ENCODE measurements at places on chromosomes 6 and 20.

DNA sequence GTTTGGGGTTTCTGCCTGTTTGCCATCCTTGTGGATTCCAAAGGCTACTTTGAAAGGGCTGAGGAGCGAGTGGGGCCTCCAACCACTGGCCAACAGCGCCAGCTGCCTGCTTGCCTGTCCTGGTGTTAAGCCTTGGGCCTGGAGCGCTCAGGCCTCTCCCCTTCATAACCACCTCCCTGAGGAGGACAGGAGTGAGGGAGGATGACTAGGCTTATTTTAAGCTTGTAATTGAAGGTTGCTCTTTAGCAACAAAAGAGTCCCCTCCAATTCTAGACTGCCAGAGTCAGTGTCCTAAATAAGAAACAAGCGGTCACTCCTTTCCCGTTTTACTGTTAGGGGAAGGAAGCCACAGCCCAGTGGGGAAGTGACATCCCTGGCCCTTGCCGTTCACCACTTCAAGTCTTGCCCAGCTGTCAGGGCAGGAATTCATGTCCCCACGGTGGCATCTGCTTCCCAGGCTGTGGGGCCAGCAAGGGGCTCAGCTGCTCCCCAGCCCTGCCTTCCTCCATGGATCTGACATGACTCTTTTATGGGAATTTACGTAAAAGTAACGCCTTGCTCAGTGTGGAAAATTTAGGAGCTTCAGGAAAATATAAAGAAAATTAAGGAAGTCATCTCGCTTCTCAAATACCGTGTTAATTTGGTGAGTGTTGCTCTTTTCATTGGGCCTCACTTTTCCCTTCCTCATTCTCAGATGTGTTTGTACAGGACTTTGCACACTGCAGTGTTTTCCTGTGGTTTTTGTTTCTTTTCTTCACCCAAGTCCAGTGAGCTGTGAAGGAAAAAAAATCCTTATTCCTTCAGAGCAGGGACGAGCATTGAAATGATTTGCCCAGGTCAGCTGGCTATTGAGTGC is 57.8 kb downstream of the SSR1 start:
- no peak for DNase-seq

DNA sequence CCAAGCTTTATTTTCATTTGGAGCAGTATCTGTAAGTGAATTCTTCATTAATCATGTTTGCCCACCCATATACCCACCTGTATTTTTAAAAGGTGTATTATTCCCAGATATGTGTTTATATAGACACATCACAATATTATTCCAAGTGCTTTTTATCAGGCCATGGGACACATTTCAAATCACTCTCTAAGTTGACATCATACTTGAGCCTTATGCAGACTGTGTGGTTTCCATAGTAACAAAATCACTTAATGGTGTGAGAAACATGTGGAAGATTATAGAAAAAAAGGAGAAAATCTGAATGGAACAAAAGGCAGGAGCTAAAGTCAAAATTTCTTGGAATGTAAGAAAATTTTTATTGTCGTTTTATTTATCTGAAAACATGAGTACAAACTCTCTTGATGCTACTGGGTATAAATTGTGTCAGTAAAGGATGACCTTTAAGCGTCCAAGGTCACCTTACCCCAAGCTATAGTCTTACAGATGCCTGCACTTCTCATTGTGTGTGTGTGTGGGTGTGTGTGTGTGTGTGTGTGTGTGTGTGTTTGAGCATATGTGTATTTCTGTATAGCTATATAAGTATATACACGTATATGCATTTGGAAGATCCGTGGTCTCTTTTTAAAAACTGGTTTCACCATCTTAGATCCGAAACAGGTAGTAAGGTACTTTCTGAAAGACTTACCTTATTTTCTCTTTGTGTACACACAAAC is 79.8 kb upstream of the CCN6 start:
- DNase-seq: no peak

GRCh38 chr6:145729887-145730286 is 5.4 kb downstream of the EPM2A start:
- no peak for DNase-seq

- no peak for DNase-seq
These were observed 98.8 kb upstream of the GRIK2 start for GRCh38 chr6:101294676-101295075.

GRCh38 chr6:168388641-168389633 is 52.0 kb upstream of the SMOC2 start:
- DNase-seq: no peak

GRCh38 chr6:137581019-137581707 is 87.0 kb upstream of the OLIG3 start:
- no peak for DNase-seq

GRCh38 chr20:33177866-33178265 is 9.9 kb downstream of the BPIFA2 start:
- no peak for DNase-seq

GRCh38 chr20:6583134-6583738 is 184.2 kb upstream of the BMP2 start:
- no peak for DNase-seq

DNA sequence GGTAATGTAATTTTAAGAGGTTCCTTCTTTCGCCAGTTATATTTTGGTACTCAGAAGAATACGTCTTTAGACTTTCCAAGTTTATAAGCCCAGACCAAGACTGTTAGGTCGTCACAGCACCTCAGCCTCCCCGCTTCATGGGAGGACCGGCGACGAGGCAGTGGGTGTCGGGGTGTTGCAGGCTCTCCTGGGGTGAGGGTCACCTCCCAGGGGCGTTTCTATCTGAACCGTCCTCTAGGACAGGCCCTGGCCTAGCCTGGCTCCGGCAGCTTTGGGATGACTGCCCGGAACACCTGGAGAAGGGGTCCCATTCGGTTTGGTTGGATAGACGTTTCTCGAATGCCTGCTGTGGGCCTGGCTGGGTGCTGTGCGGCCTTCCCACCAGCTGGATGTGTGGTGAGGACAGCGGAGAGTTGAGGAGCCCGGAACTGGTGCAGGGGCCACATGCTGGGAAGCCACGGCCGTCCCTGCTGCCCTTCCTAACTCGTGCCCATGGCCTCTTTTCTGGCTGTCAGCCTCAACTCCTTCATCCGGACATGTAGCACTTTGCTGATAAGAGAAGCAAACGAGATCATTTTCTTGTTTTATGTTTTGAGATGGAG is 1.1 kb downstream of the OSBPL2 start:
- DNase-seq: no peak

GRCh38 chr6:12804952-12805645 is 88.5 kb downstream of the PHACTR1 start:
- DNase-seq: no peak

GRCh38 chr20:58064411-58065010 is 163.9 kb downstream of the ANKRD60 start:
- DNase-seq: no peak

GRCh38 chr6:96520171-96521115 is 1.2 kb upstream of the UFL1 start:
- no peak for DNase-seq

- DNase-seq: no peak
These were observed 653 bp downstream of the FRMD1 start for GRCh38 chr6:168078175-168078942.

DNA sequence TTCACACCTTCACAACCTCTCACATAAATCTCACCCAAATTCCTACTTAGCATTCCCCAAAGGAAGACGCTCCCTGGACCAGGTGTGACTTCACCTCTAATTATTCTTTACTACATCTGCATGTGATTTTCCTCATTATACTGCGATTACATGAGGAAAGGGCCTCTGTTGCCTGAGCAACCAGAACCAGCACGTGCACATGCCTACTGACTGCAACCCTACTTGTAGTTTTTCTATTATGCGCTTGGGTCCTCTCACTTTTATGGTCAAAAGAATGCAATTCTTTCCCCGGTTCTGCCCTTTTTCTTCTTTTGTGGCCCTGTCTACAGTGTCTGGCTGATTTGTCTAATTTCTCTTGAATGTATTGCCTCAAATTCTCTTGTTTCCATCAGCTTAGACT is 20.4 kb upstream of the ANKEF1 start:
- no peak for DNase-seq

DNA sequence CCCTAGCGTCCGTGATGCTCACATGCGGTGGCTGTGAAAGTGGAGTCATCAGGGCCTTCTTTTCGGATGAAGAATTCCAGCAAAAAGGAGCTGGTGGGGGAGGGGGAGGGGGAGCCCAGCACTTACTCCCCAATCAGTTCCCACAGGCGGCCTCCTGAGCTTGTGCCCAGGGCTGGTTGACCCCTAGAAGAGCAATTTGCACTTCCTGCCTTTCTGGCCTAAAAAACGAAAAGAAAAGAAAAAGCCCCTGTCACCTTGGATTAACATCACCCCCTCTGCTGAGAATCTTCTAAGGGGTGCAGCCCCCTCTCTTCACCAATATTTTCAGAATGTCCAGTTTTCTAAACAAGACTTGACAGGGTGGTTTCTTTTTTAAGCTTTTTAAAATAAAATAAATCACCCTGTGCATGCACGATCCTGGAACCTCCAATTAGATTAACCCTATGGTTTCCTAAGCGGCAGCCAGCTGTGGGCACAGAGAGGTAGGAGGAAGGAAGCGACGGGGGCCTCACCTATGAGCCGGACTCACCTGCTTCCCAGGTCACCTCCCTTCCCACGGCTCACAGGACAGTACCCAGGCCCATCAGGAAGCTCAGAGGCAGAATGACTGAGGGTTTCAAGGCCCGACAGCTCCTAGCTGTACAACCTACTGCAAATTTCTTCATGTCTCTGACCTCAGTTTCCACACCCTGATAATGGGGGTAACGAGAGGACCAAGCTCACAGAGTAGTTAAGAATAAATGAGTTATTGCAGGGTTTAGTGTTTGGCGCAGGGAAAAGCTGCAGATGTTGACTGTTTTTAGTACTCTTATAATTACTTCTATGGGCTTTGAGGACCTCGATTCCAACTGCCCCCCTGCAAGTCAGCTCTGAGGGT is 10.5 kb upstream of the TGM2 start:
- DNase-seq: no peak
